Fibroblast of skin of scalp (primary cell): ENCODE measurements at places on chromosomes 2 and 18.

DNA sequence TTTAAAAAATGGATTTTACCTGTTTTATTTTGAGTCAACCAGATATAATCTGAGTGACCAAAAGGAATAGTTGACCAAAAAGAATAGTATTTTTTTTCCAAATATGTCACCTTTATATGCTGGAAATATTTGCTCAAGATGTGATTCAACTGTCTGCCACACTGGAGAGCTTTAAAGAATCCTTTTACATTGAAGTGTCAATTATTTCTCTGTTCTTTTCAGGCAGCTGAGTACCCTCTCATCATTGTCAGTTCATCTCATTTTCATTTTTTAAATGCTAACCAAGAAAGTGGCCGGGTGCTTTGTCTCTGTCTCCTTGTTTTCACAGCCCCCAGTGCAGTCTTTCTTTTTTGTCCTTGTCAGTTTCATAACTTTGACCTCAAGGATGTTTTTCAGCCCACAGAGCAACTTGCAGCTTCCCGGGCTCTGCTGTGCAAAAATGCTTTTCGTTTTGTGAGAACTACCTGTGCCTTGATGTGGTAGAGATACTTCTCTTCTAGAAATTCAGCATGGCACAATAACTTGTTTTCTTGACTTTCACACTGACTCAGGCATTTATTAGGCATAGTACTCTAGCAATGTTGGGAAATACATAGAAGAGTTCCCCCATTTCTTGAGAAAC lies 23.4 kb upstream of the CERS6 start:
- no peak for DNase-seq

- DNase-seq: peak; percentile 77
Measured at GRCh38 chr2:10868465-10869314, 43.0 kb upstream of the KCNF1 start.

DNA sequence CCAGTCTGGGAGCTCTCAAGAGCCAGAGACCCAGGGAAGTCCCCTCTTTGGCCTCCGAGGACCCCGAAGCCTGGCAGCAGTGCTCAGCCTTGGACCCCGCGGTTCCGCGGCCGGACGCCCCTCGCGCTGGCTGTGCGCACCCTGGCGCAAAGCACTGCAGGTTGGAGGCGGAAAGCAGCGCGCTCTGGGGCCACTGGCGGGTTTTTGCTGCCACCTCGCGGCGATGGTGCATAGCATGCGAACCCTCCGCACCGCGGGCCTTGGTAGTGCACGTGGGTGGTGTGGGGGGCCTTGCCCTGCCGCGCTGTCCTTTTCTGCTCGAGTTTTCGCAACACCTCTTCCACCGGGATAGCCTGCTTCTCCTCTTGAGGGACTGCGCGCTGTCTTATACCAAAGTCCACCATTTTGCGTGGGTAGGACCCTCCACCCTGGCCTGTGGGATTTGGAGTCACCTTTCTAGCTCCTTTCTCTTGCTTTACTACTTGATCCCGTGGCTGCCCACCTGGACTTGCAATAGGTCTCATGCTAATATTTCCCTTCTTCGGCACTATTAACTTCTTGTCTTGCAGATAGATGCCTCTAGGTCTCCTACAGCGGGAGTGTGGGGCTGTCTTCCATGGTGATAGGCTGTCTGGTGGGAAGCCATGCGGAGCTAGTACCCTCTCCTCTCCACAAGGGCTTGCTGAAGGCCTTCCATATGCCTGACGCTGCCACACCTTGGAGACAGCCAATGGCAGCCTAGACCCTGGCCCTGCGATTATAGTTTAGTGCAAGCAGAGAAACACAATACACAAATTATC lies 14.3 kb downstream of the SIX3 start:
- DNase-seq: peak; percentile 50

GRCh38 chr2:46202987-46203386 lies 94.2 kb upstream of the EPAS1 start:
- no peak for DNase-seq

DNA sequence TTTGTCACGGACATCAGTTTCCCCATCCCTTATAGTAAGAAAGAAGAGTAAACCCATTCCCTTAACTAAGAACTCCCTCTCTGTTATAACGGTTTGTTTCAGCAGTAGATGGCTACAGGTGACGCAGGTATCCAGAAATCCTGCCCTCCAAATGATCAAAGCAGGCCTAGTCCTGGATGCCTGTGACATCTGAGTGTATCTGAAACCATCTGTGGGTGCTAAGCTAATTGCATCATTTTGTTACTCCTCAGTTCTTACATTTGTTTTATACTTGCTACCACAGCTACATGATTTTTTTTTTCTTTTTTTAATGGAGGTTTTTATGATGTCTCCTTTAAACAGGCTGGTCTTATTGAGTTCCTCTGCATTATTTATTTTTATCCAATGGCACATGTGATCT lies 55.1 kb downstream of the AAK1 start:
- DNase-seq: no peak

DNA sequence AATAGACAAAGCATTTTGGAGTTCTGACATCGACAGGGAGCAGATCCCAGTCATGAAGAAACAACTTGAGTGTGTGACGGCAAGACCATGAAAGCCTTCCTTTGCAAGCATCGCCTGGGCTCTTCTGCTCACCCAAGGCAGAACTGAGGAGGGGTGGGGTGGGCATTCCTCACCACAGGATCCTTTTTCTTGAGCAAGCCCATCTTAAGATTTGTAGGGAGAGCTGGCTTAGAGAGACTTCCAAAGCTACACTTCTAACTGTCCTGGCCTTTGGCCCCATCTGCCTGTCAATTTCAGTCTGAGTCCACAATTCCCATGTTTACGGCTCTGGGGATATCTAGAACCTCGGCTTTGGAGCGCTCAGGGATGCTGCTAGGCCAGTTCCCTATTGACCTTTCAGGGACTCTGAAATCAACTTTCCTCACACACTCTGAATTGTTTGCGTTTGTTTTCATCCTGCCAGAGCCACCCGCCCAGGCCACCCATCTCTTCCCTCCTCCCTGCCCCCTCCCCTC lies 3.7 kb downstream of the KLHL14 start:
- no peak for DNase-seq

DNA sequence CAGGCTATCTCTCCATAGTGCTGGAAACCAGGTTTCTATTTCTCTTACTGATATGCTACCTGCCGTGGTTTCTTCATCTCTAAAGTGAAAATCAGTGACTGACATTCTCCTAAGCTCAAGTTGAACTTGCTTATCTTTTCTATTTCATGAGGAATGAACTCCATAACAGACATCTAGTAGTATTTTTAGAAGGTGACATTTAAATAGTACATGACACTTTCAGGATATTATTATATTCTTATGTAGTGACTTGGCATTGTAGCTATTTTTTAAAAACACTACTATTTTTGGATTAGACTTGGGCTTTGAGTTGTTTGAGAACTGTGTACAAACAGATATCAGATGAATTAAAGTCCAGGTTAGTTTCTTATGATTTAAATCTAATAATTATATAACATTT lies 1381.8 kb downstream of the DSC3 start:
- no peak for DNase-seq

DNA sequence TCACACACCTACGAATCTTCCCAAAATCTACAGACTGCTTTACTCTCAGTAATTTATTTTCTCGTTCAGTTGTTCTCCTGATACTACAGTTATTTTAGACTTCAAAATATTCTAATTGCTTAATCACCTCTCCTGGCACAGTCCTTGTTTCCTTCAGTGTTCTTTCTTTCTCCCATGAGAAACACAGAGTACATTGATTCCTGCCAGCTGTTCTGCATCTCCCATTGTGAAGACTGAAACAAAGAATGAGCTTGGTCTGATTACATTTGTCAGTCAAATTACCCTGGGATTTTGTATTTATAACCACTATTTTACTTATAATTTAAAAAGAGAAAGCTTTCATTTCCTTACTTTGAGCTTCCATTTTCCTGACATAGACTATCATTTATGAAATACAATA lies 63.9 kb upstream of the TANK start:
- DNase-seq: no peak

- peak; percentile 40 for DNase-seq
Measured at GRCh38 chr2:223744580-223744979, 92.8 kb downstream of the AP1S3 start.

GRCh38 chr2:85034158-85034557 lies 63.2 kb downstream of the KCMF1 start:
- DNase-seq: no peak

DNA sequence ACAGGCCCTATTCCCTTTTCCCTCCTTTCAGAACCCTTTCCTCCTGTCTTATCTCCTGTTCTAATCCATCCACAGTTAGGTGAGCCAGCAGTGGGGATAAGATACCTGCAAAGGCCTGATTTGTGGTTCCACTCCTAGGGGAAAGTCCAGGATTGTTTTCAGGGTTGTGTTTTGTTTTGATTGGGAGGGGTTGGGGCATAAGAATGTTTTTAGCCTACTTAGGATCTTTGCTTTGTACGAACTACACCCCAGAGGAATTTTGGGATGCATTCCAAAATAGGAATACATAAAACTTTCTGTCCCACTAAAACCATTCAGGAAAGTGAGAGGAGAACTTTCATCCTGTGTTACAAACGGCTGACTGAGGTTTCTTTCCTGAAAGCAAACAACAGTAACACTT lies 150.8 kb upstream of the PGAP1 start:
- peak; percentile 34 for DNase-seq

GRCh38 chr2:71560638-71561011 lies 107.3 kb downstream of the DYSF start:
- no peak for DNase-seq

DNA sequence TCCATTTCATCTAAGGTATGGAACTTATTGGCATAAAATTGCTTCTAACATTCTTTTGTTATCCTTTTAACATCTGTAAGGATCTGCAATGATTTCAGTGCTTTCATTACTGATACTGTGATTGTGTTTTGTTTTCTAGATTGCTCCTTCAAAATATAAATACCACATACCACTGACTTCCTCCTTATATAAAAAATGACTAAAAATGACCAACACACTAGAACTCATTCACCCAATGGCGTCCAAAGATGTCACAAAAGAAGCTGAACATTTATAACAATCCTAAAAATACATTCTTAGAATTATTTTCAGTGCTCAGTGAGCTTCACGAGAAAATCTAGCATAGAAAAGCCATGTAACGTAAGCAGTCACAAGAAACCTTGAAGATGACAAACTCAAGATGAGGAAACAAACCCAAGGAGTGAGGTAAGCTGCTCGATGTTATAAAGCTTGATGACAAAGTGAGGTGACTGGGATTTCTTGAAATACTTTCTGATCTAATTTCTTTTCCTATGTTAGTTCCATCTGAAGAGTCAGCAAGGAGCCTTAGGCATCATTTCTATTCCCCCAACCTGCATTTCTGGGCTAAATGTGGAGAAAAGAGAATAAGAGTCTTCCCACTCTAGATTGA lies 42.6 kb downstream of the PNO1 start:
- DNase-seq: no peak

DNA sequence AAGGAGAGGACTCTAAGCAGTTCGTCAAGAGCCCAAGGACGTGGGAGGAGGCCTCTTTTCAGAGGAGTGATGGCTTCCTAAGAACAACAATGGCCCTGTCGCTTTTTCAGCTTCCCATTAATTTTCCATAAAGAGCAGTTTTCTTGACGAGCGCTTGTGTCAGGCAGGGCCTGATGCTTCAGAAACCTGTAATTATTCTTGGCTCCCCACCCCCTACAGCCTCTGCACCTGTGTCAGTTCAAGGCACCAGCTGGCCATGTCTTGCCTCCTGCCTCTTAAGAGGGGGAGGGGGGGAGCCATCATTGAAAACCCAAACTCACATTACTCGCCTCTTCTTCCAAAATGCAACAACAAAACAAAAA lies 32.3 kb downstream of the KLF7 start:
- DNase-seq: no peak

DNA sequence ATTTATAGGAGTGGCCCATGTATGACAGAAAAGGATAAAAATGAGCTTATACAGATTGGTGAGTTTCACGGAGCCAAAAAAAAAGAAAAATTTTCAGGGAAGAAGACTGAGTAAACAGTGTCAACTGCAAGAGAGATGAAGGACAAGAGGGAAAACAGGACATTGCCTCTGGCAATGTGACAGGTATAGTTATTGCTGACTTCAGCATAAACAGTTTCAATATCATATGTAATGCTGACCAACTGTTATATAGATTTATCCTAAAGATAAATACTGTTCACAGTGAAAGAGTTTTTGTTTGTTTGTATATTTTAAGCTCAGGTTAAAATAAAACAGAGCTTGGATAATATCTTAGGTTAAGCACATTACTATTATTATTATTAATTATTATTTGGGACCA lies 98.0 kb upstream of the FSIP2 start:
- DNase-seq: no peak

DNA sequence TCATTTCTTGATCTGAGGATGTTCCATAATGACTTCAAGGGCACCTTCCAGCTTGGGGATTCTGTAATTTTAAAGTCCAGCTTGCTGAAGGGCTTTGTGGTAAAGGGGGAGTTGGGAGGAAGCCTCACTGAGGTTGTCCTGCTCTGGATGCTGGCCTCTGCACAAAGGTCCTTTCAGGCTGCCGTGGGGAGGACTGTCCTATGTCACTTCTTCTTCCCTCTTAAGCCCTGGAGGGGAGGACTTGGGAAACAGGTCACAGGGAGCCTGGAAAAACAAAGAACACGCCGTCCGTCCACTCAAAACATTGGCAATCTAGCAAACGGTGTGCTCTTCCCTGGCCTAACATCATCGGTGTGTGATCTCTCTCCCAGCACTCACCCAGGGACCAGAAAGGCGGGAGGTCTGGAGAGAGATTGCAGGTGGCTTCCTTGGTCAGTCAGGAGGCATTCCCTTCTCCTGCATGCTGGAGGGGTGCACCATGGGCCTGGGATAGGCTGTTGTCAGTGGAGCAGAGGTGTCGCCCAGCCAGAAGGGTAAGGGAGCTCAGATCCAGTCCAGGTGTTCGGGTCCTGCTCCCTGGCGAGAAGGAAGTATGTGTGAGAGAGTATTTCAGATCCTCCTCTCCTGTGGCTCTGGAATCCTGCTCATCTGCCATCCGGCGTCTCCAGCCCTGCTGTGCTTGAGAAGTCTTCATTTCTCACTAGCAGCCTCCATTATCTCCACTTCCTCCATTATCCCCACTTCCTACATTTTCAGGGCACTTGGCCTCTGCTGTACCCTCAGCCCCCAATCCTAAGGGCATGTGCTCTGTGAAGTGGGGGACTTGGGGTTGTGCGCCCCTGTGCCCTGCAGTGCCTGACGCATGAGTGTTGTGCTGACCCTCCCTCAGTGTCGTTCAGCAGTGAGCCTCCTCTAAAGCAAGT lies 20.1 kb downstream of the ASAP2 start:
- DNase-seq: no peak

DNA sequence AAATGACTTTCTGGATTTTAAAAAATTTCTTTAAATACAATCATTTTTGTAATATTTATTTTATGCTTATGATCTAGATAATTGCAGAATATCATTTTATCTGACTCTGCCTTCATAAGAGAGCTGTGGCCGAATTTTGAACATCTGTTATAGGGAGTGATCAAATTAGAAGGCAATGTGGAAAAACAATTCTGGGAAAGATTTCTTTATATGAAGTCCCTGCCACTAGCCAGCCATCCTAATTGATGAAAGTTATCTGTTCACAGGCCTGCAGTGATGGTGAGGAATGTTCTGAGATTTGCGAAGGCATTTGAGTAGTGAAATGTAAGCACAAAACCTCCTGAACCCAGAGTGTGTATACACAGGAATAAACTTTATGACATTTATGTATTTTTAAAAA lies 79.5 kb downstream of the ITGA4 start:
- DNase-seq: no peak
